ENCODE measurements at places on chromosomes 2 and 18. TPM values are rescaled to one million over a fixed set of nuclear protein-coding genes. Genes with fewer than 3 reads are reported as not detected.

DNA sequence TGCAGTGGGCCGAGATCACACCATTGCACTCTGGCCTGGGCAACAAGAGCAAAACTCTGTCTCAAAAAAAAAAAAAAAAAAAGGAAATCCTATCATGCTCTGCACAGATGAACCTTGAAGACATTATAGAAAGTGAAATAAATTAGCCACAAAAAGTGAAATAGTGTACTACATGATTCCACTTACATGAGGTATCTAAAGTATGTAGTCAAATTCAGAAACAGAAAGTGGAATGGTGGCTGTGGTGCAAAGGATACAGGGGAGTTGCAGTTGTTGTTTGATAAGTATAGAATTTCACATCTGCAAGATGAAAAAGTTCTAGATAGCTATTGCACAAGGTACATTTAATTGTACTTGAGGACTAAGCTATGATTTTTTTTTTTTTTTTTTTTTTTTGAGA is 5.2 kb downstream of the ZRANB3 start:
- H3K27ac ChIP-seq, result no peak overlapping the region
- H3K36me3 ChIP-seq, result no peaks in the 10 kb centered on the region
- H3K4me1 ChIP-seq, result no peaks in the 10 kb centered on the region
- no peak for DNase-seq

- peaks cover 7% of the 10 kb centered on the region for H3K27me3 ChIP-seq
- H3K4me3 ChIP-seq, result no peak overlapping the region
- peak; percentile 16 for DNase-seq
Measured at GRCh38 chr2:222751821-222752719, 80.6 kb downstream of the MOGAT1 start.

DNA sequence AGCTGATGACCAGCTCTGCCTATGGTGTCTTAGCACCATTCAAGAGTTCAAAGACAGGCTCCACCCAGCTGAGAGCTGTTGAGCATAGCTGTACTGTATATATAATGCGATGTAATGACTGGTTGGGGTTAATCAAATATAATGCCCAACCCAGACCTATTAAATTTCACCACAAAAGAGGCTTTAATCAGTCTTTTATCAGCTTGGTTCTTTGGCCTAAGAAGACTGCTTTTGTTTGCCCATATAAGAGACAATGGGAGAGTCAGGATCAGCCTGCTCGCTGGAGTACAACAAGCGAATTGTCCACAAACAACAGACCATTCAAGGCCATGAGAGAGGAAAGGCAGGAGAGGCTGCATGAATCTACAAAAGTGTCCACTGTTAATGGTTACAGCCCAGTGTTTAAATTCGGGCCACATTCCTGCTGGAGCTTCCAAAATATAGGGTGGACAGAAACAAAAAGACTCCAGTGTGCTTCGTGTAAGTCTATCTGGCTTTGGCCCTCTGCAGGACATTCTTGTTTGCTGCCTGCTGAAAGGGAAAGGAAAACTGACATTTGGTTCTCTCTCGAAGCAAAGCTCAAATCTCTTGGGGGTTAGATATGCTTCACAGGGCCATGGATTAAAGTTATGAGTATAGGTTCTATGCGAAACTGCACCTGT is 299.0 kb upstream of the FBXO11 start:
- H3K27me3 ChIP-seq, result peaks cover 2% of the 10 kb centered on the region
- no peak overlapping the region for H3K4me3 ChIP-seq
- DNase-seq, result no peak
- no peak overlapping the region for H3K27ac ChIP-seq
- no peaks in the 10 kb centered on the region for H3K4me1 ChIP-seq
- H3K36me3 ChIP-seq, result no peaks in the 10 kb centered on the region

- H3K27ac ChIP-seq, result no peak overlapping the region
- peaks cover 2% of the 10 kb centered on the region for H3K27me3 ChIP-seq
- DNase-seq, result no peak
- no peaks in the 10 kb centered on the region for H3K36me3 ChIP-seq
- H3K4me3 ChIP-seq, result no peak overlapping the region
Measured at GRCh38 chr2:197894751-197895274, 90.4 kb downstream of the PLCL1 start.

GRCh38 chr2:43685357-43685756 is 9.1 kb upstream of the C1GALT1C1L start:
- no peak overlapping the region for H3K27ac ChIP-seq
- no peak overlapping the region for H3K4me3 ChIP-seq
- no peaks in the 10 kb centered on the region for H3K36me3 ChIP-seq
- no peaks in the 10 kb centered on the region for H3K4me1 ChIP-seq

GRCh38 chr2:235034265-235035118 is 82.7 kb downstream of the SH3BP4 start:
- DNase-seq, result no peak
- H3K27ac ChIP-seq, result no peak overlapping the region
- no peaks in the 10 kb centered on the region for H3K36me3 ChIP-seq

DNA sequence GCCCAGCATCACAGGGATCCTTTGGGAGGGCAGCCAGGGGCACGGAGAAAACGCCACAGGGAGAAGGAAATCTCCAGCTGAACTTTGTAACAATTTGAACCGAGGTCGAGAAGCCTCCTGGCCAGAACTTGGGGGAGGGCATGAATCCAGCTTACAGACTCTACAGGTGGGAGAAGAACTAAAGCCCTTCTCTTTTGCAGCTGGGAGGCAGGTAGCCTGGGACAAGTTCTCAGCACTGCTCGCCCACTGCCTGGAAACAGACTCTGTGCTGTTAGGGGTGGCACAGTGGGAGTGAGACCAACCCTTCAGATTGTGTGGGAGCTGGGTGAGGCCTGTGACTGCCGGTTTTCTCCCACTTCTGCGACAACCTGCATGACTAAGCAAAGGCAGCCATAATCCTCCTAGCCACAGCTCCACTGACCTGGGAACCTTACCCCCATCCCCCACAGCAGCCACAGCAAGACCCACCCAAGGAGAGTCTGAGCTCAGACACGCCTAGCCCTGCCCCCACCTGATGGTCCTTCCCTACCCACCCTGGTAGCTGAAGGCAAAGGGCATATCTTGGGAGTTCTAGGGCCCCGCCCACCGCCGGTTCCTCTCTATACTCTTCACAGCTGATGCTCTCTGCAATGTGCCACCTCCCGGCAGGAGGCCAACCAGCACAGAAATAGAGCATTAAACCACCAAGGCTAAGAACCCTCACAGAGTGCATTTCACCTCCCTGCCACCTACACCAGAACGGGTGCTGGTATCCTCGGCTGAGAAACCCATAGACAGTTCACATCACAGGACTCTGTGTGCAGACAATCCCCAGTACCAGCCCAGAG is 136.0 kb upstream of the SIX2 start:
- no peak overlapping the region for H3K4me3 ChIP-seq
- H3K36me3 ChIP-seq, result no peaks in the 10 kb centered on the region
- H3K27ac ChIP-seq, result no peak overlapping the region
- no peak for DNase-seq
- peaks cover 17% of the 10 kb centered on the region for H3K27me3 ChIP-seq

- H3K4me3 ChIP-seq, result no peak overlapping the region
- no peak for DNase-seq
- peaks cover 2% of the 10 kb centered on the region for H3K36me3 ChIP-seq
- H3K27me3 ChIP-seq, result peaks cover 3% of the 10 kb centered on the region
- no peak overlapping the region for H3K27ac ChIP-seq
Measured at GRCh38 chr2:60226943-60227342, 326.5 kb downstream of the BCL11A start.

DNA sequence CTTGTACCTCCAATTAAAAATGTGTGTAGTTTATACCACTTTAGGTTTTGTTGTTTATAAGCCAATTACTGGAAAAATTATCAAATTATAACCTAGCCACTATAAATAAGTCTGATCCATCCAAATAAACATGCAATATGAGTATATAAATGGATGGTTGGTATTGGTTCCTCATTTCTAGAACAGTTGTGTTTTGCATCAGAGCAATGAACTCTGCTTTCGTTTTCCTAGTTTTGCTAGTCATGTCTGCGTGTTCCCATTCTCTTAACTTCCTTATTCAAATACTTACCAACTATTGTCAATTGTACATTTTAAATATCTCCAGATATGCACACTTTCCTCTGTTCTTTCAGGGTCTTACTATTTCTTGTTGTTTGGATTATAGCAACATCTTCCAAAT is 641.7 kb downstream of the NR4A2 start:
- H3K27ac ChIP-seq, result no peak overlapping the region
- H3K27me3 ChIP-seq, result no peaks in the 10 kb centered on the region

DNA sequence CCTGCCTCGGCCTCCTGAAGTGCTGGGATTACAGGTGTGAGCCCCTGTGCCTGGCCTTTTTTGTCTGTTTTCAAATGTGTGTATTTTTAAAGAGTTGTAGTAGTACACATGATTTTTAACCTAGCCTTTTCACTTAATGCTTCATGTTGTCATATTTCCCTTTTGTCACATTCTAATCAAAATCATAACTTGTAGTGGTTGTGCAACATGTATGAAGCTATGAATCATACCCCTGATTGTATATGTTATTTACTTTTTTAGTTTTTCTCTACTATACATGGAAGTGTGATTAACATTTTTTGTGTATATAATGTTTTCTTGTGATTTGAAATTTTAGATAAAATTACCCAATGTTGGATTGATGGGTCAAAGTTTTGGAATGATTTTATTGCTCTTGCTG is 8.5 kb downstream of the GEN1 start:
- no peaks in the 10 kb centered on the region for H3K36me3 ChIP-seq
- no peak overlapping the region for H3K27ac ChIP-seq
- no peak overlapping the region for H3K4me3 ChIP-seq
- DNase-seq, result no peak

GRCh38 chr2:24174851-24175277 is at the start of gene FAM228A:
Gene FAM228A, plus strand, starts transcription at chr2:24175053. Its CDS starts 428 bp downstream, at chr2:24175481.
- no peaks in the 10 kb centered on the region for H3K27me3 ChIP-seq
- no peak for DNase-seq
- H3K27ac ChIP-seq, result no peak within 1 kb of the TSS
- H3K4me1 ChIP-seq, result no peaks in the 10 kb centered on the region

- H3K4me3 ChIP-seq, result no peak overlapping the region
- no peak overlapping the region for H3K27ac ChIP-seq
- H3K4me1 ChIP-seq, result peaks cover 29% of the 10 kb centered on the region
Measured at GRCh38 chr2:148044322-148044721, 23.4 kb downstream of the MBD5 start.

DNA sequence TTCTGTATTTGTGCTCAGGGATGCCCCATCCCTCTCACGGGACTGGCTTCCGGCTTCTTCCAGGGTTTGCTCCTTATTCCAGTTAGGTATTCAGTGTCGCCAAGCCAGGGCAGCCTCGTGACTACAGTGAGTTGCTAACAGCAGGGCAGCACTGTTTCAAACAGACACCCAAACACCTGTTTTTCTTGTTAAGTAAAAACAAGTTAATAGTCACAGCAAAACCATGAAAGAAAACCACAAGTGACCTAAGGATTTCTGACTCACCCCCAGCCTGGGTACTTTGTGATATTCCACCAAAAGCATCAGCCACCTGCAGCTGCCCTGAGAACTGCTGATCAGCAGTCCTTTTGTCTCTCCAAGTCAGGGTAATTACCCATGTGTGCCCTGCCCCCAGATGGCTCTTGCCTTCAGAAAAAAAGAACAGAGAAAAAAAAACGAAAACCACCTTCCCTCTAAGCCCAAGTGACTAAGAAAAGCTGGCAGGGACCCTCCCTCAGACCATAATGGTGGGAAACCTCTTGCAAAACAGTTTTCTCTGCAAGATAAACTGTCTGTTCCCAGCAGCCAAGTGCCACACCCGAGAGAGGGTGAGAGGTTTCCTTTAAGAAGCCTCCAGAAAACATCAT is 178.2 kb downstream of the ANAPC1 start:
- peaks cover 6% of the 10 kb centered on the region for H3K27me3 ChIP-seq
- peak; percentile 28 for DNase-seq
- H3K4me1 ChIP-seq, result peaks cover 16% of the 10 kb centered on the region
- H3K4me3 ChIP-seq, result no peak overlapping the region
- no peak overlapping the region for H3K27ac ChIP-seq
- no peaks in the 10 kb centered on the region for H3K36me3 ChIP-seq

- DNase-seq, result no peak
- H3K36me3 ChIP-seq, result no peaks in the 10 kb centered on the region
- no peak overlapping the region for H3K27ac ChIP-seq
- H3K4me3 ChIP-seq, result no peak overlapping the region
Measured at GRCh38 chr2:65767946-65768345, 335.5 kb upstream of the SPRED2 start.

GRCh38 chr2:111235192-111236015 is 114.7 kb downstream of the BCL2L11 start:
- peaks cover 27% of the 10 kb centered on the region for H3K36me3 ChIP-seq
- H3K4me3 ChIP-seq, result no peak overlapping the region
- DNase-seq, result no peak
- H3K4me1 ChIP-seq, result no peaks in the 10 kb centered on the region
- peak overlapping the region; percentile 42 for H3K27ac ChIP-seq

DNA sequence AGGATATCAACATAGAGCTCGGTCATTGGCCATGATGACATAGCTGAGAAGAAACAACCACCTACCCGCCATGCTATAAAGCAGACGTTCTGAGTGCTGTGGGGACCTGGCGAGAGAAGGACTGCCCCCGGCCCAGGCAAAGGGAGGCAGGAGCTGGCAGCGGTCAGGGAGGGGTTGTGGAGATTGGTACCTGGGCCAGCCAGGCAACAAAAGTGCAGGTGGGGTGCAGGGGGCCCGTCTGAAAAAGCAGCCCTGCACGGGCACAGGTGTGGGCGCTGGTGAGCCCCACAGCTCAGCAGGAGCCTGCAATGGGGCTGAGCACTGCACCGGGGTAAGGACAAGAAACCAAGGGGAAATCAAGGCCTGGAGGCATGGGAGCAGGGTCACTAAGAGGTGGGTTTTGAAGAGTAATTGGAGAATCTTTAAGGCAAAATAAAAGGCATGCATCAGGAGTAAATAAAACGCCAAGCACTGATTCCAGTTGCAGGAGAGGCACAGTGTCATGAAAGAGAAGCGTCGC is 464.0 kb downstream of the EIPR1 start:
- H3K27ac ChIP-seq, result no peak overlapping the region
- no peak overlapping the region for H3K4me3 ChIP-seq
- no peaks in the 10 kb centered on the region for H3K4me1 ChIP-seq
- H3K36me3 ChIP-seq, result no peaks in the 10 kb centered on the region
- peaks cover 5% of the 10 kb centered on the region for H3K27me3 ChIP-seq
- DNase-seq, result no peak

GRCh38 chr2:29334706-29335105 is 219.5 kb downstream of the CLIP4 start:
- H3K36me3 ChIP-seq, result no peaks in the 10 kb centered on the region
- no peaks in the 10 kb centered on the region for H3K4me1 ChIP-seq
- no peak for DNase-seq
- H3K4me3 ChIP-seq, result no peak overlapping the region
- peaks cover 3% of the 10 kb centered on the region for H3K27me3 ChIP-seq
- no peak overlapping the region for H3K27ac ChIP-seq

- no peak for DNase-seq
- H3K4me1 ChIP-seq, result no peaks in the 10 kb centered on the region
- peaks cover 5% of the 10 kb centered on the region for H3K27me3 ChIP-seq
- no peak overlapping the region for H3K4me3 ChIP-seq
Measured at GRCh38 chr2:120683081-120683480, 52.6 kb upstream of the GLI2 start.

- H3K4me3 ChIP-seq, result no peak overlapping the region
- DNase-seq, result no peak
- H3K36me3 ChIP-seq, result no peaks in the 10 kb centered on the region
- H3K27ac ChIP-seq, result no peak overlapping the region
Measured at GRCh38 chr2:241672243-241673188, 14.1 kb downstream of the DTYMK start.

The FKBP7 gene
- 2.1 TPM for polyA plus RNA-seq

The UGT1A10 gene
- not detected for polyA plus RNA-seq

The PTPRN gene
- polyA plus RNA-seq, result not detected

The EMILIN1 gene
- 1.3 TPM for polyA plus RNA-seq

The PTPN4 gene
- 206 TPM for polyA plus RNA-seq

The MRO gene
- polyA plus RNA-seq, result not detected

The PAPOLG gene
- polyA plus RNA-seq, result 8.9 TPM

The GPC1 gene
- polyA plus RNA-seq, result not detected

The GREB1 gene
- polyA plus RNA-seq, result not detected

The ANKRD29 gene
- not detected for polyA plus RNA-seq

The CROCC2 gene
- not detected for polyA plus RNA-seq

The TEKT4 gene
- not detected for polyA plus RNA-seq

The CLEC4F gene
- not detected for polyA plus RNA-seq
